ENCODE measurements at places on chromosomes 13 and 19.

- DNase-seq, result no peak
Observed at GRCh38 chr13:71540098-71540497, 326.9 kb downstream of the DACH1 start.

- DNase-seq, result no peak
Observed at GRCh38 chr13:37202264-37202663, 96.8 kb upstream of the CSNK1A1L start.

GRCh38 chr19:39037194-39037593, 4.8 kb upstream of the FBXO27 start:
- DNase-seq, result no peak

- peak; percentile 45 for DNase-seq
Observed at GRCh38 chr19:40420766-40421765, 4.7 kb downstream of the SERTAD1 start.

DNA sequence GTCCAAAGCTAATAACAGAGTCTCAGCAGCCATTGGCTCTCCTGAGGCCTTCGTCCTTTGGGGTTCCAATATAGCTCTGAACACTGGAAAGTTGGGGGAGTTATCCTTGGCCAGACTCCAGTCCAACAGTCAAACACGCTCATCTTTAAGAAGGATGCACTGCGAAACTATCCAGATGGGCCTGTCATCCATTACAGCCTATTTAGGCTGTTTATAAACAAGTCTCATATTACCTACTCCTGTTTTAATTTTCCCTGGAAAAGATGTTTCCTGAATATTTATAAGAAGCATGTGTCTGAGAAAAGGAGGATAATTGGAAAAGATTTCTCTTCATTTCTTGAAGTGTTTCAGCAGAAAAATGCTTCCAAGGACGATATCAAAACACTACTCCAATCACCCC, 170.7 kb downstream of the DCT start:
- no peak for DNase-seq

DNA sequence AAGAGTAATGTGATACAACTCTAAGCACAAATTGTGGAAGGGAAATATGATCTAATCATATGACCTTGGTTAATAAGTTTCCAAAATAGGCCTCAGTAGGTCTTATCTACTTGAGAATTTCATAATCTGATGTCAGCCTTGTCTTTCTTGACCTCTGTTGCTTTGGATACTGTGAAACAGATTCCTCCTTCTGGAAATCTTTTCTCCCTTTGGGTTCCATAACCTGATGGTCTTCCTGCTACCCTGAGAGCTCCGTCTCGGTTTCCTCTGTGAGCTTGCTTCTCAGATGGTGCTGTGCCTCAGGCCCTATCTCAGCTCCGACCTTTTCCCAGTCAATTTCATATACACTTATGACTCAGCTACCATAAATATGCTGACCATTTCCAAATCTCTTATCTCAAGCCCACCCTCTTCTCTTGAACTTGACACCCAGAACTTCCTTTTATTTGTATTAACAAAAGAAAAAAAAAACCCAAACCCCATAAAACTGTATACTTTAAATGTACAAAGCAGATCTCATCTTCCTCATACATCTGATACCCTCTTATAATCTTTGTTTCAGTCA, 6.4 kb upstream of the SLC46A3 start:
- no peak for DNase-seq

DNA sequence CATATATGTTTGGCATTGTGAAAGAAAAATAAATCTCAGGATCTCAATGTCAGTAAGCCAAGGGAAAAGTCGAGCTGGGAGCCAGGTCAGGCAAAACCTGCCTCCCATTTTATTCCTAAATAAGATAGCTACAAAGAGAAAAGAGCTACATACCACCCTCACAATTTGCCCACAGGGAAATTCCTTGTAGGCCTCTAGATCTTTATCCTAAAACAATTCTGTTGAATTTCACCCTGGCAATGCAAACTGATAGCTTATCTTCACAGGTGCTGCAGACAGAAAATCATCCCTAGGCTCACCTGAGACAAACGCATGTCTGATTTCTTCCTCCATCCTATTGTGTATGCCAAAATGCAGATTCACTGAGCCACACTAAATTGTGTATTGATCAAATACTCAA, 2587.1 kb downstream of the PCDH9 start:
- no peak for DNase-seq

- DNase-seq, result peak; percentile 97
Observed at GRCh38 chr19:11639602-11640471, 42.6 kb downstream of the ZNF627 start.

DNA sequence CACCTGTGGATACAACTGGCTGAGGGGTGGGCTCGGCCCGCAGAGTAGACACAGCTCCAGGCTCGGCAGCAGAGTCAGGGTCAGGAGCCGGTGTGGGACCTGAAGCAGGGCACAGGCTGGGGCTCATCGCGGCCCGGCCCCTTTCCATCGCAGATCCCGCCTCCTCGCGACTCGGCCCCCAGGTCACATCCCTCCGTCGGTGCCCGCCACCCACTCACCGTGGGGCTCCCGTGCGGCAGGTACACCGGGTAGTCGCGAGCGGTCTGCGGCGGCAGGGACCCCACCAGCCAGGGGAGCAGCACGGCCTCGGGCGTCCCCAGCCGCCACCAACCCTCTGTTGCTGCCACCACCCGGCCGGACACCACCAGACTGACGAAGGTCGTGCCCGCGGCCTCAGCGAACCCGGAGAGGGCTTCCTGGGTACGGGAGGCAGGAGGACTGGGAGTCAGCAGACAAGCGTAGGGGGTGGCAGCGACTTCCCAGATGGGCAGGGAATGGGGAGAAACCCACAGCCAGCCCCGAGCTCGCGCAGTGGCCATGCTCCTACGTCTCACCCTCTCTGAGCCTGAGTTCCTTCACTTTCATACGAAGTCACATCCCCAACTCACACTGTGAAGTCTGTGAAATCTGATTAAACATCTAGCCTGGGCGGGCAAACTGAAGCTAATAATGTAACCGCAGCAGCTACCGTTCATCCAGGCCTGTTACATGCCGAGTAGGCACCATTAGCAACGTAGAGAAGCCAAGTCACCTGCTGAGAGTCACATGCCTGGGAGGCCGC, 3.7 kb downstream of the FUZ start:
- DNase-seq, result no peak

GRCh38 chr13:21256351-21256761, 79.9 kb downstream of the MRPL57 start:
- DNase-seq, result no peak

DNA sequence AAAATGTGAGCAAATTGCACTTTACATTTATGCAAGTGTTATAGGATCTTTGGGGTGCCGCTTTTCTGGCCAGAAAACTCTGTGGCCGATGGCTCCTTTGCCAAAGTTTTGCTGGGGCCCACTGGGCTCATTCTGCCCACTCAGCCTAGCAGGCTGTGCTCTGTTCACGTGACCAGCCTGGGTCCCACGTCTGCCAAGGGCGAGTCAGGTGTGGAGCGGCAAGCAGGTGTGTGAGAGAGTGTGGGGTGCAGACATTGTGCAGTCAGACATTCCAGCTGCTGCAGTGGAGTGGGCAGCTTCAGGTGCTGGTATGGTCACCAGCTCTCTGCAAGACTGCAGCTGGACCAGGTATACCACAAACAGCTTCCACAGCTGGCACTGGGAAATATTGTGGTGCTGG, 2305.7 kb downstream of the PCDH9 start:
- DNase-seq, result no peak

DNA sequence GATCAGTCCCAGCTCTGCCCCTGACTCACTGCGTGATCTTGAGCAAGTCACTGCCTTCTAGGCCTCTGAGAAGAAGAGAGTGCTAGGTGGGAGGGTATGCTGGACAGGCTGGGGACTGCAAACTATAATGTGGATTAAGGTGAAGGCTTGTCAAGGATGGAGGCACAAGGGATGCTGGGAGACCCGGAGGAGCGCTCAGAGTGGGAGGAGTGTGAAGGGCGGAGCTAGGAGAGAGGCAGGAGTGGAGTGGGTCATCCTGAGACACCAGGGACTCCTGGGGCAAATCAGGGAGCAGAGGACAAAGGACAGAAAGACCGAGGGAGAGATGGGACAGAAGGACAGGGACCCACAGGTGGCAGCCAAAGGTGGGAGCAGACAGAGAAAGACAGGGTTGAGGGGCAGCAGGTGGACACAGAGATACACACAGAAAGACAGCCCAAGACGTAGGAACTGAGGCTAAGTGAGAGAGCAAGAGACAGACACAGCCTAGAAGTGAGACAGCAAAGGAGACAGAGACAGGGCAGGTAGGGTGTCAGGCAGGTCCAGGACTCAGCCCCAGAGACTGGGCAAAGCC, 2.6 kb downstream of the GRIK5 start:
- no peak for DNase-seq

- DNase-seq, result peak; percentile 82
Observed at GRCh38 chr13:105847527-105848291, 687.8 kb downstream of the EFNB2 start.

DNA sequence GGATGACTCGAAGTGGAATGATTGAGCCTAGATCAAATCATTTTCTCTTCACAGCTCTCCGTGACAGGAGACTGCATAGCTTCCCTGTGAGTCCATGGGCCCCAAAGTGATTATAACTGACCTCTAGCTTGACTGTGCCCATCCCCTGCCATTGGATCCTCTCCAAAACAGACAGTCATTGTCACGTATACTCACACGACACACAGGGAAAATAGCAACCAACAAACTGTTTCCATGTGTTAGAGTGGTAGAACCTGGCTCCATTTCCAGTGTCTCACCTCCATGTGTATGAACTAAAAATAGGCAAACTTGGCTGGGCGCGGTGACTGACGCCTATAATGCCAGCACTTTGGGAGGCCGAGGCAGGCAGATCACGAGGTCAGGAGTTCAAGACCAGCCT, 48.8 kb upstream of the NPAS1 start:
- DNase-seq, result no peak

- DNase-seq, result no peak
Observed at GRCh38 chr19:4523306-4524110, 5.2 kb upstream of the PLIN4 start.

GRCh38 chr13:60347690-60348089, 49.3 kb upstream of the TDRD3 start:
- no peak for DNase-seq

GRCh38 chr13:110524541-110525257, 36.8 kb downstream of the RAB20 start:
- DNase-seq, result peak; percentile 40

- no peak for DNase-seq
Observed at GRCh38 chr13:51995677-51996551, 15.3 kb downstream of the ATP7B start.

- no peak for DNase-seq
Observed at GRCh38 chr19:15213715-15214381, 13.1 kb upstream of the NOTCH3 start.

DNA sequence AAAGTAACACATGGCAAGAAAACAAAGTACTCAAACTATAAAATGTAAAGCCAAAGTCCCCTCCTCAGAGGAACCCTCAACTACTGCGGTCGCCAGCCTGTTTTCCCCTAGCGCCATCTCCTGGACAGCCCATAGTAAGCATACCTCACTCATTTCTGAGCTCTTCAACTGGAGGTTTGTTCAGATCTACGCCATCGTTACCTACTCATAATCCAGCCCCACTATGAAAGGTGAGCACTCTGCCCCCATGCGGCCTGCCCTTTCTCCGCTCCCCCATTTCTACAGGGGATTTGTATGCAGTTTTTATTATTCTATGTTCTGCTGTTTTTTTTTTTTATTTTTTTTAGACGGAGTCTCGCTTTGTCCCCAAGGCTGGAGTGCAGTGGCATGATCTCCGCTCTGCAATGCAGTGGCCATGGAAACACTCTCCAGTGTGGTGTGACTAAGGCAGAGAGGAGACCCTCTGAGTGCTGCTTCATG, 26.2 kb downstream of the OPA3 start:
- DNase-seq, result peak; percentile 2

DNA sequence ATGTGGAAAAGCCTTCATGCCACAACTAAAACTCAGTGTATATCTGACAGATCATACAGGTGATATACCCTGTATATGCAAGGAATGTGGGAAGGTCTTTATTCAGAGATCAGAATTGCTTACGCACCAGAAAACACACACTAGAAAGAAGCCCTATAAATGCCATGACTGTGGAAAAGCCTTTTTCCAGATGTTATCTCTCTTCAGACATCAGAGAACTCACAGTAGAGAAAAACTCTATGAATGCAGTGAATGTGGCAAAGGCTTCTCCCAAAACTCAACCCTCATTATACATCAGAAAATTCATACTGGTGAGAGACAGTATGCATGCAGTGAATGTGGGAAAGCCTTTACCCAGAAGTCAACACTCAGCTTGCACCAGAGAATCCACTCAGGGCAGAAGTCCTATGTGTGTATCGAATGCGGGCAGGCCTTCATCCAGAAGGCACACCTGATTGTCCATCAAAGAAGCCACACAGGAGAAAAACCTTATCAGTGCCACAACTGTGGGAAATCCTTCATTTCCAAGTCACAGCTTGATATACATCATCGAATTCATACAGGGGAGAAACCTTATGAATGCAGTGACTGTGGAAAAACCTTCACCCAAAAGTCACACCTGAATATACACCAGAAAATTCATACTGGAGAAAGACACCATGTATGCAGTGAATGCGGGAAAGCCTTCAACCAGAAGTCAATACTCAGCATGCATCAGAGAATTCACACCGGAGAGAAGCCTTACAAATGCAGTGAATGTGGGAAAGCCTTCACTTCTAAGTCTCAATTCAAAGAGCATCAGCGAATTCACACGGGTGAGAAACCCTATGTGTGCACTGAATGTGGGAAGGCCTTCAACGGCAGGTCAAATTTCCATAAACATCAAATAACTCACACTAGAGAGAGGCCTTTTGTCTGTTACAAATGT, 16.4 kb downstream of the ZNF175 start:
- no peak for DNase-seq

- DNase-seq, result no peak
Observed at GRCh38 chr13:99353246-99353600, 46.0 kb upstream of the GPR183 start.

GRCh38 chr19:46137915-46138473, 10.0 kb upstream of the IGFL2 start:
- no peak for DNase-seq

DNA sequence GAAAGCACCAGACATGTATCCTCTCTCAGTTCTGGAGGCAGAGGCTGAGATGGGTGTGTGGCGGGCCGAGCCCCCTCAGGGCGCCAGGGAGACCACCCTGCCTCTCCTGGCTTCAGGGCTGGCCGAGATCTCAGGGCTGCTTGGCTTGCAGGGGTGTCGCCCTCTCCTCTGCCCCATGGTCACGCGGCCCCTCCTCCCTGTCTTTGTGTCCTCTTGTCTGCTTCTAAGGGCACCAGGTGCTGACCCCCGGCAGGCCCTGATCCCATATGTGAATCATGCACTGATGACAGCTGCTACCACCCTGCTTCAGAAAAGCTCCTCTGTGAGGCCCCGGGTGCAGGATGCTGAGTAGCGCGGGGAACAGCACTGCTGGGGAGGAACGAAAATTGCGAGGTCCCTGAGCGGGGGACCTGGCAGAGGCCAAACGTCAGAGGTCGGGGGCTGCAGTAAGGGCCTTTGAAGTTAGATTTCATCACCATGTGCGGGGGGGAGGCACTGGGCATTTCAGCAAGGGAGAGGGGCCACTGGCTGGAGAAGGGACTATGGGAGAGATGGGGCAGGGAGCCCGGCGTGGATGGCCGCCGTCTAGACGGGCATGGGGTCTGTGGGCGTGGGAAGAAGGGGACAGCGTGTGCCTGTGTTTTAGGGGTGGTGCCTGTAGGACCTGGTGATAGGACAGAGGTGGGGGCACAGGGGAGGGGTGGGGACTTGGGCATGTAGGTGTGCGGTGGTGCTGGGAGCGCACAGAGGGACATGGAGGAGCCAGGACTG, 125.2 kb downstream of the KDM4B start:
- DNase-seq, result no peak

- DNase-seq, result no peak
Observed at GRCh38 chr19:4305257-4305612, 837 bp downstream of the FSD1 start.
